HepG2 (cell line): ENCODE measurements at places on chromosomes 12 and 14. TPM values are rescaled to one million over a fixed set of nuclear protein-coding genes. Genes with fewer than 3 reads are reported as not detected.

DNA sequence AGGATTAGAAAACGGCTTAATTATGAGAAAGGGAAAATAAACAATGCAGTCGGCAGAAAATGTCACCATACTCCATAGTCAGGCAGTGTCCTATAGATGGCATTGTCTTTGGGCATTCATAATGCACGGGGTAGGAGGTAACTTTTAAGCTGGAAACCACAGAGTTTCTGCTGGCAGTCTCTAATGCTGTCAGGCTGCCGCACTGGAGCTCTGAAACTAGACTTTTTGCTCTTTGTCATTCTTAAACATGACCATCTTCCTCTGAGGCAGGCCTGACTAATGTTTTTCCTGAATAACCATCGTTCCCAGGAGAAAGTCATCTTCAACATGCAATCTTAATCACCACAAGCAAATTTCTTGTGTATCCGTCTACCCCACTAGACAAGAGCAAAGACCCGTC is 108.8 kb downstream of the ETNK1 start:
- no peak for DNase-seq

DNA sequence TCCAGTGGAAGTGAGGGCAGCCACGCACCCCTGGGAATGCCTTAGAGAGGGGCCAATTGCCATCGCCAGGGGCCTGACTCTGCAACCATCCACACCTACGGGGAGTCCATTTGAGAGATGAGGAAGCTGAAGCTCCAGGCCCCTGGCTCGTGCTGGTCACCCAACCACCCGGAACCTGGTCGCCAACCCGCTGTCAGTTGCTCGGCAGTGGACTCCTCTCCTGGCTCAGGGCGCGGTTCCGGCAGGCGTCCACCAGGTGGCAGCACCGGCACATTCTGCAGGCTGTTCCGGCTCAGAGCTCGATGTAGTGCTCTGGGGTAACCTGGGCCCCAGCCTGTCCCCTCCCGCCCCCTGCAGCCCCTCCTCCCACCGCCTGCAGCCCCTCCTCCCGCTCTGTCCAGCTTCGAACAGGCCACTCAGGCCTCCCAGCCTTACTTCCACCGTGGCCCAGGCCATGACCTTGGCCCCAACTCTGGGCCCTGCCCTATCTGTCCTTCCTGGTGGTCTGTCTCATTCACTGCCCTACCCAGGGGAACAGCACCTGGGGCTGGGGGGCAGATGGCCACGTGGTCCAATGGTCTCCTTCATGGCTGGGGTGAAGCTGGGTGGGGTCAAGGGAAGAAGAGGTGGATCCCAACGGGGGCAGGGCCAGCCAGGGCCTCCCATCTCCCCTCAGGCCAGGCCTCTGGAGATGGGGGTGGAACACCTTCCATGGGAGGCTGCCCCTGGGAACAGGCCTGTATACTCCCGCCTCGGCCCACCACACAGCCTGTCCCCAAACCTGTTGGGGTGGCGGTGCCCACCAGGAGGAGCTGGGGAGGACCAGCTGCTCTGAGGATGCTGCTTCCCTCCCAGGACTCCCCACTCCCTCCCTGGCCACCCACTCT is 15.7 kb downstream of the SIVA1 start:
- DNase-seq, result peak; percentile 86

The BBS10 gene
- 7.4 and 11.5 TPM in 2 replicates for total RNA-seq

The KRT8 gene
- 718 and 837 TPM in 2 replicates for total RNA-seq

DNA sequence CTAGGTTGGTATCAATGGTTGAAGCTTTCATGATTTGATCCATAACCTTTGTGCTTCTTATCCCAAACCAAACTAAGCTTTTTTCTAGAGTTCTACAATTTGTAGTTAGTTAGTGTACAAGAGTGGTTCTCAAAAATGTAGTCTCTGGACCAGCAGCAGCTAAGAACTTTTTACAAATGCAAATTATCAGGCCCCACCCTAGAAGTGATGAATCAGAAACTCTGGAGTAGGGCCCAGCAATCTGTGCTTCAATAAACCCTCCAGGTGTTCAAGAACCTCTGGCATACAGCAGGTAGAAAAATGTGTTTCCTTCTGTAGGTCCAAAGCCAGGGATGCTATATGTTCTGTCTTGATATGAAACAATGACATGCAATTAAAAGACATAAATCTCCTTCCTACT is 26.1 kb upstream of the ACTR6 start:
- DNase-seq, result no peak

- no peak for DNase-seq
These were observed 661 bp downstream of the DENR start for GRCh38 chr12:122753319-122753650.

- no peak for DNase-seq
These were observed 6.7 kb downstream of the GLTP start for GRCh38 chr12:109873653-109874052.

GRCh38 chr12:39619316-39619659 is 315 bp downstream of the ABCD2 start:
- no peak for DNase-seq

The ANG gene
- 50.4 and 83.6 TPM in 2 replicates for total RNA-seq

DNA sequence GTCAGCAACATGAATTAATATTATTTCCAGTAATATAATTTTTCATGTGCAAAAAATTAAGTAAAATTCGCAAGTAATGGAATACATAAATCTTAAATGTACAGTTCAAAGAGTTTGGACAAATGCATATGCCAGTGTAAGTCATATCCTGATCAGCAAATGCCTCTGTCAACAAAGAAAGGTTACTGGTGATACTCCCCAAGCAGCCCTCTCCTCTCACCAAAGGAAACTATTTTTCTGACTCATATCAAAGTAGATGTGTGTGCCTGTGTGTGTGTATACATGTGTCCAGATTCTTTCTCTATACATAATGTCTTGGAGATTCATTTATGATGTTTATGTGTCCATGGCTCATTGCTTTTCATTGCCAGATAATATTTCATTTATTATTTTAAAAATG is 1035.0 kb downstream of the SLC16A7 start:
- DNase-seq, result no peak

The RNU4-1 gene
- 623 and 7,407 TPM in 2 replicates for total RNA-seq
